Uterus (tissue), 4 donors: ENCODE measurements at places on chromosomes 5 and 9. TPM values are rescaled to one million over a fixed set of nuclear protein-coding genes. Genes with fewer than 3 reads are reported as not detected.

DNA sequence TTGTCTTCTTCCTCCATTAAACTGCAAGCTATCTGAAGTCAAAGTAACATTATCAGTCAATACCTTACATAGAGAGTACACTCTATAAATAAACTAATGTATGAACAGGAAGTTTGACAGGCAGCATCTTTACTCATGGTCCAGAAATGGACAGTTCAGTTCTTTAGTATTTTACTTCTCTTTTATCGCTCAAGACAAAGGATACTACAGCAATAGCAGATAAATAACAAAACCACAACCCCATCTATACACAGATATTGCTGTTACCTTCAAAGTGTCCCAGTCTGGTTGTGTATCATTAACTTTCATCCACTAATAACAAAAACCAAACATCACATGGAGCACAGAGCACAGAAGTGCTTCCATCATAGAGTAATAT lies 46.4 kb downstream of the SEMA5A start:
- H3K36me3 ChIP-seq = no peaks in the 10 kb centered on the region
- DNase-seq = no peak
- H3K4me3 ChIP-seq = no peak overlapping the region
- H3K4me1 ChIP-seq = no peaks in the 10 kb centered on the region
- no peaks in the 10 kb centered on the region for H3K27me3 ChIP-seq

DNA sequence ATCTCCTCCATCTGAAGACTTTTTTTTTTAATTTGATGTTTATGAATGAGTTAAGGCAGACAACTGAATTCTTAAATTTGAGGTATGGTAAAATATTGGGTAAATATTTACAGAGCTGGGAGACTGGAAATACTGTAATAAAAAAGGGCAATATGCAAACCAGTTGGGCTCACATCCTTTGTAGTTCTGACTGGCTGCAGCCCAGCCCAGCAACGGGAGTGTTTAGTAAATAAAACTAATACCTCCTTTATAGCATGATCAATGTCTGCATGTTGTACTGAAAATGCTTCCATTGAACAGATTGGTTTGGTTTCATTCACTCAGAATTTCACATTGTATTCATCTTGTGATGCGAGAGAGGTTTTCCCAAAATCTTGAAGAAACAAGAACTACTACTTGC lies 365.0 kb downstream of the DMRT2 start:
- no peaks in the 10 kb centered on the region for H3K27me3 ChIP-seq
- no peak overlapping the region for H3K27ac ChIP-seq
- DNase-seq = no peak

DNA sequence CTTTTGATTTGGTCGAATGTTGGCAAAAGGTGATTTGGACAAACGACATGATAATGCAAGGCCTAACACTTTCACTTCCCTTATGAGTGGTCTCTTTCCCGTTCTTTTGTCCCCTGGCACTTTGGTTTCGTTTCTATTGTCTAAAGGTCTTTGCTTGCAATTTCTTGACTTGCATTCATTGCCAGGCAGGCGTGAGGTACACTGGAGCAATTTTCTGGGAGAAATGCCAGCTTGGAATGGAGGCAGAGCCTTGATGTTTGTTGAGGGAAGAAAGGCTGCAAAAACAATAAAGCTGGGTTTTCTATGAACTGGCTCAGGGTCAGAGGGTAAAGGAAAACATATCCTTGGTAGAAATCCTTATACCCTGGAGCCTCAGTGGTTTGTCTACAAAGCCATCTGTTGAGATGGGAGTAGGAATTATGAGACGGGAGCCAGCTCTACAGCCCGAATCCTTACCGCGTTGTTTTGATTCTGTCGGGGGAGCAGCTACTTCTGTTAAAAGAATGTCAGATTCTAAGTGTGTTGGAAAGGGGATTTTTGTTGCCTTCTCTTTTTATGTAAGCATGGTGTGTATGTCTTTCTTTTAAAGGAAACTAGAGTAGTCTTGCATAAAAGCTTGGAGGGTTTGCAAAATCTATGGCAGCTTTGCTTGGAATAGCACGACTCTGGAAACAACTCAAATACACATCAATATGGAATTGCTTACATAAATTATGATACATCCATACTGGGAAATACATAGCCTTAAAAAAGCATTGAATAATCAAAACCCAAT lies 158.9 kb downstream of the RMI1 start:
- H3K27me3 ChIP-seq = peaks cover 29% of the 10 kb centered on the region
- no peak overlapping the region for H3K4me3 ChIP-seq
- H3K36me3 ChIP-seq = no peaks in the 10 kb centered on the region
- peak; percentile 26 for DNase-seq
- peaks cover 6% of the 10 kb centered on the region for H3K4me1 ChIP-seq

DNA sequence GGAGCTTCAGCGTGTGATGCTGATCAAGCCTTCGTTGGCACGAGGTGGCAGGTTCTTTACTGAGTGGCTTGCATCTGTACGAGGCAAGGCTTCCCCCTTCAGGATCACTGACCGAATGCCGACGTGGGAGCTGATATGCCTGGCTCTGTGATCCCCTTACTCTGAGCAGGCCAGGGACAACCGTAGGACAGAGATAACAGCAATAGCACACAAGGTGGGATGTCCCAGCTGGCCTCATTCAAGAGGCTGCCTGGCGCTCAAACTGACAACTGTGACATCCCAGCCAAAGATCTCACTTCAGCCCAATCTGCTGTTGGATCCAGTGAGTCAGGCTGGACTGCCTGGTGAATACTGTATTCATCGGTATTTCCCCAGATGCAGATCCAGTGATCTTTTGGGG lies 199.4 kb upstream of the PANK3 start:
- no peaks in the 10 kb centered on the region for H3K27me3 ChIP-seq
- DNase-seq = no peak

GRCh38 chr9:125991886-125992529 lies 244.8 kb downstream of the PBX3 start:
- H3K4me3 ChIP-seq = no peak overlapping the region
- no peaks in the 10 kb centered on the region for H3K36me3 ChIP-seq
- no peak overlapping the region for H3K27ac ChIP-seq
- H3K4me1 ChIP-seq = no peaks in the 10 kb centered on the region
- DNase-seq = no peak

DNA sequence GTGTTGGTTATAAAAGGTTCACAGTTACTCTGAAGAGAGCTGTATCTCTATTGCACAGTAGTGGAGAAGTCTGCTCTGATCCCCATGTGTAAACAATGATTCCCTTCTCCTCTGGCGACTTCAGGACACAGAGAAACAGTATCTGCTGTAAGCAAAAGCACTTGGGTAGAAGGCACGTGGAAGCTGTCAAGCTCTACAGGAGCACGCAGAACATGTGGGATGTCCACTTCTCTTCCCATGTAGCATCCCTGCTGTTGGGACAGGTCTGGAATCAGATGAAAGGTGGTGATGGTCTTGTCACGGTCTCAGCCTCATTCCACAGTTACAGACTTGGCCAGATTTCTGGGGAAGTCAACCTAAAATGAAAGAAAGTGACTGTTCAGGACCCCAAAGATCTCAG lies 9.4 kb upstream of the MAPK9 start:
- H3K4me1 ChIP-seq = no peaks in the 10 kb centered on the region
- no peak overlapping the region for H3K4me3 ChIP-seq
- no peak overlapping the region for H3K27ac ChIP-seq
- H3K36me3 ChIP-seq = no peaks in the 10 kb centered on the region
- no peak for DNase-seq

DNA sequence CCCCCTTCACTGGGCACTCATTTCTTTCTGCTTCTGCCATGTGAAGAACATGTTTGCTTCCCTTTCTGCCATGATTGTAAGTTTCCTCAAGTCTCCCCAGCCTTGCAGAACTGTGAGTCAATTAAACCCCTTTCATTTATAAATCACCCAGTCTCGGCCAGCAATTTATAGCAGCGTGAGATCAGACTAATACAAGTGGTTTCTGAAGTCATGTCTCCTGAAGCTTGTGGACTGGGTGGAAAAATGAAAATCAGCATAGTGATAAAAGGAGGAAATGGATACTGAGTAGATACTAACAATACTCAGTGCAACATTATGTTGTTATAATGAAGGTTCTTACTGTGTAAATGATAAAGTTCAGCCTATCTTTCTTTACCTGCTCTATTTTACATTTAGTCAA lies 35.1 kb downstream of the NNT start:
- no peak overlapping the region for H3K27ac ChIP-seq
- no peaks in the 10 kb centered on the region for H3K27me3 ChIP-seq
- no peaks in the 10 kb centered on the region for H3K4me1 ChIP-seq
- no peak overlapping the region for H3K4me3 ChIP-seq
- DNase-seq = no peak
- no peaks in the 10 kb centered on the region for H3K36me3 ChIP-seq

GRCh38 chr9:27985714-27986113 lies 412.4 kb upstream of the C9orf72 start:
- no peak overlapping the region for H3K27ac ChIP-seq
- no peaks in the 10 kb centered on the region for H3K36me3 ChIP-seq
- no peaks in the 10 kb centered on the region for H3K27me3 ChIP-seq
- H3K4me3 ChIP-seq = no peak overlapping the region
- no peaks in the 10 kb centered on the region for H3K4me1 ChIP-seq
- DNase-seq = no peak

GRCh38 chr5:9376363-9377117 lies 169.3 kb downstream of the SEMA5A start:
- H3K4me1 ChIP-seq = no peaks in the 10 kb centered on the region
- no peaks in the 10 kb centered on the region for H3K27me3 ChIP-seq
- no peaks in the 10 kb centered on the region for H3K36me3 ChIP-seq
- no peak overlapping the region for H3K4me3 ChIP-seq

DNA sequence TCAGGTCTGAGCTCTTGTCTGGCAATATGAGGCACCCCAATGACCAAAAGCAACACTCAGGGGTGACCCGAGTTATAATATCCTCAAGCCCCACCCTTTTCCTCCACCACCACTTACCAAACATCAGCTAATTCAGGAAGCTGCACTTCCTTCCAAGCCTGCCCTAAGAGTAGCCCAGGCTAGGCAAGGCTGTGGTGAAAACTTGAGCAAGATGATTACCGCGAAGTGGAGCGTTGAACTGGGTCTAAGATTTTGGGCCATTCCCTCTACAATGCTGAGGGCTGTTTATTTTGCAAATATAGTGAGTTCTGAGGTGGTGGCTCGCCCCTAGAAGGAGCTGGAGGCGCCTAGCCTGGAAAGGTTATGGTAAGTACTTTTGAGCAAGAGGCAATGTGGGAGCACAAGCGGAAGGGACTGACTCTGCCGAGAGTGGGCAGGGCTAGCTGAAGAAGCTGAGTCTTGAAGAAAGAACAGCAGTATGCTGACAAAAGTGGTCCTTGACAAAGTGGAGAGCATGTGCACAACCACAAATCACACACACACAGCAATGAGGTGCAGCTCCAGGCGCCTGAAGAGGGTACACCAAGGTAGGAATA lies at the start of gene HK3:
Gene HK3 (minus strand): TSS at position 51 of the 596 bp plus-strand sequence. CDS start 3,187 bp downstream, outside the sequence.
- no peaks in the 10 kb centered on the region for H3K27me3 ChIP-seq
- no peaks in the 10 kb centered on the region for H3K36me3 ChIP-seq
- H3K27ac ChIP-seq = no peak within 1 kb of the TSS
- H3K4me1 ChIP-seq = no peaks in the 10 kb centered on the region

GRCh38 chr5:178196986-178197385 lies 7.3 kb upstream of the HNRNPAB start:
- H3K4me3 ChIP-seq = no peak overlapping the region
- H3K27me3 ChIP-seq = no peaks in the 10 kb centered on the region
- no peaks in the 10 kb centered on the region for H3K36me3 ChIP-seq
- no peak for DNase-seq
- H3K27ac ChIP-seq = no peak overlapping the region

GRCh38 chr9:136936645-136937170 lies 7.8 kb downstream of the FBXW5 start:
- H3K4me3 ChIP-seq = no peak overlapping the region
- H3K27me3 ChIP-seq = no peaks in the 10 kb centered on the region
- no peak overlapping the region for H3K27ac ChIP-seq
- no peak for DNase-seq
- no peaks in the 10 kb centered on the region for H3K4me1 ChIP-seq
- H3K36me3 ChIP-seq = no peaks in the 10 kb centered on the region

DNA sequence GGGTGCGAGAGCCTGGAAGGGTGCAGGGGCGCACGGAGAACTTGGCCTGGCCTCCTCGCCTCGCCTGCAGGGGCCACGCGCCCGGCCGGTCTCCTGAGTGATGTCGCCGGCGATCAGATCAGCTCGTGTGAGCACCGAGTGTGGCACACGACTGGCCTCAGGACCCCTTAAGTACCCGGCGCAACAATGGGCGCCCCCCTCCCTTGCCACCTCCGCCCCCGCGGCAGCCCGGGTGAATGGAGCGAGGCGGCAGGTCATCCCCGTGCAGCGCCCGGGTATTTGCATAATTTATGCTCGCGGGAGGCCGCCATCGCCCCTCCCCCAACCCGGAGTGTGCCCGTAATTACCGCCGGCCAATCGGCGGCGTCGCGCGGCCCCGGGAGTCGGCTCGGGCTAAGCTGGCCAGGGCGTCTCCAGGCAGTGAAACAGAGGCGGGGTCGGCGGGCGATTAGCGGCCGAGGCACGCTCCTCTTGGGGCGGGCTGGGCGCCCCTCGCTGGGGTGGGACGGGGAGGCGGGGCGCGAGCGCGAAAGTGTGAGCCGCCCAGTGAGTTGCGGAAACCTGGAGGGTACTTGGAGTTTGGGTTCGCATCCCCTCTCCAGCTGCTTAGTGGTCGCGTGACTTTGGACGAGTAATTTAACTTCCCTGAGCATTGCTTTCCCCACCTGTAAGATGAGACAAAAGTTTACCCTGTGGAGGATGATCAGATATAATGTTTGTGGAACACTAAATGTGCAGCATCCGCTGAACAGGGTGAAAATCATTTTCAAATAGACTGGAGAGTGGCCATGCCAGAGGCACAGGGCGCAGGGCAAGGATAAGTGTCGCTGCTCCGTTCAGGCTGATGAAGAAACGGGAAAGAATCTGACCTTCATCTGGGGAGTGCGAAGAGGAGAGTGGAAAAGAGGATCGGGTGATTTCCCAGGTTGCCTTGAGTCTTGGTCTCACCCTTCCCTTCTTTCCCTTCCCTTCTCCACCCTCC lies at the start of gene NEUROG1:
Gene NEUROG1 (minus strand): TSS at position 145 of the 982 bp plus-strand sequence. CDS start 274 bp downstream, outside the sequence.
- H3K4me3 ChIP-seq = no peak within 1 kb of the TSS
- no peaks in the 10 kb centered on the region for H3K4me1 ChIP-seq
- H3K27ac ChIP-seq = no peak within 1 kb of the TSS
- no peak for DNase-seq

- no peak for DNase-seq
- no peaks in the 10 kb centered on the region for H3K27me3 ChIP-seq
- no peak overlapping the region for H3K27ac ChIP-seq
- no peak overlapping the region for H3K4me3 ChIP-seq
- no peaks in the 10 kb centered on the region for H3K36me3 ChIP-seq
Observed at GRCh38 chr9:19173598-19174125, 46.4 kb upstream of the PLIN2 start.

- no peak for DNase-seq
- no peaks in the 10 kb centered on the region for H3K27me3 ChIP-seq
- H3K4me1 ChIP-seq = peaks cover 8% of the 10 kb centered on the region
Observed at GRCh38 chr5:126402621-126403555, 20.3 kb upstream of the GRAMD2B start.

DNA sequence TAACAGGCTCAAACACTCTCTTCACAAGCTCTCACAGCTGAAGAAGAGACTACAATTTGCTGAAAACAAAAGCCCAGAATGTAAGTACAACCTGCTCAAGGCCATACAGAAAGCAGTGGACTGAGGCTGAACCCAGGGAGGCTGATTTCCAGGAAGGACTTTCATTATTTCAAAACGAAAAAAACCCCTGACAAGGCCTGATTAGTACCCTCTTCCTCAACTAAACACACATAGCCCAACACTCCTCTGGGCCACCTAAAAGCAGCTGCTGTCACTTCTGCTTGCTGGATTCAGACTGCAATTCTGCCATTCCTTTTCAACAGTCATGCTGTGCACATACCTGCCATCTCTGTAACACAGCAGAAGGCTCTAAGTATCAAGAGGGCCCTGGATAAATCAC lies 18.2 kb downstream of the NRG2 start:
- H3K36me3 ChIP-seq = no peaks in the 10 kb centered on the region
- no peaks in the 10 kb centered on the region for H3K27me3 ChIP-seq
- H3K27ac ChIP-seq = no peak overlapping the region
- H3K4me1 ChIP-seq = no peaks in the 10 kb centered on the region
- no peak overlapping the region for H3K4me3 ChIP-seq

Gene CYLC2
- total RNA-seq = not detected

Gene HK3
- total RNA-seq = 2.6 TPM

Gene SNCAIP
- 104 TPM for total RNA-seq

Gene SPINK13
- not detected for total RNA-seq
